ENCODE measurements at places on chromosomes 1 and 21. TPM values are rescaled to one million over a fixed set of nuclear protein-coding genes. Genes with fewer than 3 reads are reported as not detected.

RC3H1 gene
- total RNA-seq = 51.7 TPM

TRAF5 gene
- total RNA-seq = 51.5 TPM

LCA5L gene
- 0.39 TPM for total RNA-seq

PGLYRP3 gene
- total RNA-seq = not detected

FNDC5 gene
- total RNA-seq = 5.6 TPM

FMO2 gene
- 213 TPM for total RNA-seq

AVPR1B gene
- total RNA-seq = not detected

GSTM1 gene
- 63.8 TPM for total RNA-seq

IPP gene
- 14.2 TPM for total RNA-seq

FAM72C gene
- total RNA-seq = not detected

GRCh38 chr1:245277276-245277675 is 122.5 kb downstream of the KIF26B start:
- no peak for DNase-seq

- no peak for DNase-seq
Measured at GRCh38 chr1:88985032-88985431, 7.4 kb downstream of the KYAT3 start.

- no peak for DNase-seq
Measured at GRCh38 chr1:55212349-55213150, 2.6 kb downstream of the USP24 start.

GRCh38 chr1:205168291-205168690 is 43.2 kb downstream of the DSTYK start:
- no peak for DNase-seq

- peak; percentile 74 for DNase-seq
Measured at GRCh38 chr1:223393275-223394214, at the start of gene CCDC185. Gene CCDC185, plus strand, starts transcription at chr1:223393415. Its CDS starts 61 bp downstream, at chr1:223393476.

GRCh38 chr1:47774986-47775834 is 222.0 kb downstream of the TRABD2B start:
- DNase-seq = no peak

DNA sequence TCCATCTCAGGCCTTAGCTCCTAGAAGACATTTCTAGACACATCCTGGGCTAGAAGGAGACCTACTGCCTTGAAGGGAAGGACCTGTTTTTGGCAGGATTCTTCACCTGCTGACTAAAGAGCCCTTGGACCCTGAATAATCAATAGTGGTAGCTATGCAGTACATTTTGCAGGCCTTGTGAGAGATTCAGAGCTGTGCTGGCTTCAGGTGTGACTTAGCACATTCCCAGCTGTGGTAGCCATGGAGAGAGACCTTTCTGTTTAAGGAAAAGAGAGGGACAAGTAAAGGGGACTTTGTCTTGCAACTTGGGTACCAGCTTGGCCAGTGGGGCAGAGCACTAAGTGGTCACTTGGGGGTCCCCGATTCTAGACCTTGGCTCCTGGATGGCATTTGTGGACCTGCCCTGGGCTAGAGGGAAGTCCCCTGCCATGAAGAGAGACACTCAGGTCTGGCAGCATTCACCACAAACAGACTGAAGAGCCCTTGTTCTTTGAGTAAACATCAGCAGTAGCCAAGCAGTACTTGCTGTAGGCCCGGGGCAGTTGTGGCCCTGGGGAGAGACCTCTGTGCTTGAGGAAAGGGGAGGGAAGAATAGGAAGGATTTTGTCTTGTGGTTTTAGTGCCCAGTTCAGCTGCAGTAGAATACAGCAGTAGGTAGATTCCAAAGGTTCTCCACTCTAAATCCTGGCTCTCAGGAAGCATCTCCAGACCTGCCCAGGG is 26.2 kb upstream of the CD1A start:
- no peak for DNase-seq

- no peak for DNase-seq
Measured at GRCh38 chr21:16194095-16194787, 464.5 kb downstream of the USP25 start.

GRCh38 chr21:38777015-38777414 is 28.7 kb upstream of the ETS2 start:
- DNase-seq = no peak

DNA sequence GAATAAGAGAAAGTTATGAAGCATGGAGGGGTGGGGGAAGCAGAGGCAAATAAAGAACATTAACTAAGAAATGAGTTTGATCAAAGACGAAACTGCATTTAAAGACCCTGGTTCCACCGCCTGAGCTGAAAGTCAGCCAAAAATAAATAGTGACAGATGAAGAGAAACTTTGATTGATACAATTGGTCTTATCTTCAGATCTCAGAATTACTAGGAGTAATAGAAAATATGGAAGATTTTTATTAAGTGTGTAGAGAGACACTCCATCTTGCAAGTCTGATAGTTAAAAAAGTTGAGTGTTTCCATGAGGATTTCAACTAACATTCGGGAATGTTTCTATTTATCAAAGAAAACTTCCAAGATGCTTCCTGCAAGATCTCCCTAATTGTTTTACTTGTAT is 418.2 kb upstream of the ADGRL2 start:
- DNase-seq = no peak

DNA sequence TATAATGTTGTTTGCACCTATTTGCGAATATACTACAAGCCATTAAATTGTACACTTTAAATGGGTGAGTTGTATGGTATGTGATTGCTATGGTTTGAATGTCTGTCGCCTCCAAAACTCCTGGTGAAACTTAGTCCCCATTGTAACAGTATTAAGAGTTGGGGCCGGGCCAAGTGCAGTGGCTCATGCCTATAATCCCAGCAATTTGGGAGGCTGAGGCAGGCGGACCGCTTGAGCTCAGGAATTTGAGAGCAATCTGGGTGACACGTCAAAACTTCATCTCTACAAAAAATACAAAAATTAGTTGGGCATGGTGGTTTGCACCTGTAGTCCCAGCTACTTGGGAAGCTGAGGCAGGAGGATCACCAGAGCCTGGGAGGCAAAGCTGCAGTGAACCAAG is 12.0 kb upstream of the SIM2 start:
- no peak for DNase-seq

DNA sequence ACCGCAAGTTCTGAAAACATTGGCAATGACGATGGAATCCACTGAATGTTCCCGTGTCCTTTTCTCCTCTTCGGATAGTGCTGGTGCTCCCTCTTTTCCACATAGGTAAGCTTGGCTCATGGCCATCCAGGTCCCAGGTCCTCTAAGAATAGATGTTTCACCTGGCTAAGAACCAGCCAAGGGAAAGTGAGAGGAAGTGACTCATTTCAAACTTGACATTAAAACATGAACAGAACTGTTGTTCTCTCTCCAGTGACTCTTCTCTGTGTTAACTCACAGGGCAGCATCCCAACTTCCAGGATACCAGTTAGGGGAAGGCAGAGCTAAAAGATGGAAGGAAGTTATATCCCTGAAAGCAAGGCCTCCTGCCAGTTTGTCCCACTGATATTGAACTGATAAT is 493.8 kb upstream of the CHRM3 start:
- no peak for DNase-seq

GRCh38 chr1:160403244-160403643 is 2.9 kb downstream of the VANGL2 start:
- DNase-seq = no peak

All from aorta (tissue), 5 donors.